Left kidney (tissue), 8 donors: ENCODE measurements at places on chromosomes 7 and 10. TPM values are rescaled to one million over a fixed set of nuclear protein-coding genes. Genes with fewer than 3 reads are reported as not detected.
A peak's percentile ranks its signal among the peaks of the same experiment; 100 is the strongest.

- no peak for DNase-seq
Measured at GRCh38 chr10:119714484-119714816, 11.4 kb upstream of the INPP5F start.

GRCh38 chr10:92486637-92487036 is 87.3 kb downstream of the IDE start:
- no peak for DNase-seq

- DNase-seq = no peak
Measured at GRCh38 chr7:115812794-115813193, 217.8 kb downstream of the TFEC start.

DNA sequence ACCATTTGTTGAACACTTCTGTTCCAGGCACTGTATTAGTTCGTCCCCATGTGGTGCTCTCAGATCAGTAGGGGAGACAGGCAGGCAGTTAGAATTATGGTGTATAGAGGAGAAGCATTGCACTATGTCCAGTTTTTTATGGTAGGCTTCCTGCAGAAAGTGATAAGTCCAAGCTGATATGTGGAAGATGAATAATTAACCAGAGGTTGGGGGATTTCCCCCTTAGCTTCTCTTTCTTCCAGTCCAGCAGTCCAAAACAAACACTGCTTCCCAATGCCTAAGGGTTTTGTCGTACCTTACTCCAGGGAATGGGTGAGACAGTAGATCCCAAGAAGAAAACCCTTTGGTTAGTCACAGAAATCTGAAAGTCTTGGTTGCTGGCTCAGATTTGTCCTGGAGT is 19.2 kb downstream of the HIF1AN start:
- no peak for DNase-seq

GRCh38 chr10:47301833-47302232 is 1.8 kb downstream of the GDF10 start:
- DNase-seq = no peak

- no peak for DNase-seq
Measured at GRCh38 chr7:98955992-98956391, 77.7 kb downstream of the TRRAP start.

- peak; percentile 17 for DNase-seq
Measured at GRCh38 chr10:83605783-83606630, 533.3 kb upstream of the GHITM start.

DNA sequence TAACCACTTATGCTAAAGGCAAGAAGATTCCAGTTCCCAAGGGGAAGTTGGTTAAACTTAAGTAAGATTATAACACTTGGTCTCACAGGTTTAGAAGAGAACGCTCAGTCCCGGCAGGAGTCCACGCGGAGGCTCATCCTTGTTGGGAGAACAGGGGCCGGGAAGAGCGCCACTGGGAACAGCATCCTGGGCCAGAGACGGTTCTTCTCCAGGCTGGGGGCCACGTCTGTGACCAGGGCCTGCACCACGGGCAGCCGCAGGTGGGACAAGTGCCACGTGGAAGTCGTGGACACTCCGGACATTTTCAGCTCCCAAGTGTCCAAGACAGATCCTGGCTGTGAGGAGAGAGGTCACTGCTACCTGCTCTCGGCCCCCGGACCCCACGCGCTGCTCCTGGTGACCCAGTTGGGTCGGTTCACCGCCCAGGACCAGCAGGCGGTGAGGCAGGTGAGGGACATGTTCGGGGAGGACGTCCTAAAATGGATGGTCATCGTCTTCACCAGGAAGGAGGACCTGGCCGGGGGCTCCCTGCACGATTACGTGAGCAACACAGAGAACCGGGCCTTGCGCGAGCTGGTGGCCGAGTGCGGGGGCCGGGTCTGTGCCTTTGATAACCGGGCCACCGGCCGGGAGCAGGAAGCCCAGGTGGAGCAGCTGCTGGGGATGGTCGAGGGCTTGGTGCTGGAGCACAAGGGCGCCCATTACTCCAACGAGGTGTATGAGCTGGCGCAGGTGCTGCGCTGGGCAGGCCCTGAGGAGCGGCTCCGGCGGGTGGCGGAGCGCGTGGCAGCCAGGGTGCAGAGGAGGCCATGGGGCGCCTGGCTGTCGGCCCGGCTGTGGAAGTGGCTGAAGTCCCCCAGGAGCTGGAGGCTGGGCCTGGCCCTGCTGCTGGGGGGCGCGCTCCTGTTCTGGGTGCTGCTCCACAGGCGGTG is 3.8 kb downstream of the GIMAP1 start:
- DNase-seq = no peak

DNA sequence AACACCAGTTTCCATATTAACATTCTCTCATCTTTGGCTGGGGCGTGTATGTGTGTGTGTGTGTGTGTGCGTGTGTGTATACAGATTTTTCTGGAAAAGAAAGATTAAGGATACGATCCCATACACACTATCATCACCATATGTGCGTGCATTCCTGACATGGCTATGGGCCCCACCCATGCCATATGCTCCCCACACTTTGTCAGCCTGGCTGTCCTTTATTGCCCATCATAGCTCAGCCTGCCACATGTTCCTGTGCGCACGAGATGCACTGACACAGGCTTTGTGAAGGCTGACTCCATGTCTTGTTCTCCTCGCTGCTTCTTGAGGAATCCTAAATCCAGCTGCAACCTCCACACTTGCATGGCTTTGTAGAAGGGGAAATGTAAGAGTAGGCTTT is 984.1 kb downstream of the LRMDA start:
- DNase-seq = no peak

DNA sequence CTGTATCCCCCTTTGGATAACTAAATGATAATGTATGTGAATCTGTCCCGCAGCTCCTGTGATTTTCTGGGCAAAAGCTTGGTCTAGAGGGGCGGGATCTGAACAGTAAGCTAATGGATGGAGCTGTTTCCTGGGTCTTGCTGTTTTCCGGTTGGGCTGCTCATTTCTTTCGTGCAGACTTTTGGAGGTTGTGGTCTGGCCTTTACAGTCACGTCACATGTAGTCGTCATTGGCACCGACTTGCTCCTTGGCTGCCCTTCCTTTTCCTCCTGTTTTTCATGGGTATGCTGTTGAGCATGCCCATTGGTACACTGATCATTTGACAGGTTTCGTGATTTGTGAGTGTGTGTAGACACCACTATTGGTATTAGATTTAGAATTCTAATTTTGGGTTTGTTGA is 2.0 kb downstream of the FBH1 start:
- DNase-seq = no peak

GRCh38 chr7:47493976-47494911 is 87.7 kb downstream of the TNS3 start:
- no peak for DNase-seq

DNA sequence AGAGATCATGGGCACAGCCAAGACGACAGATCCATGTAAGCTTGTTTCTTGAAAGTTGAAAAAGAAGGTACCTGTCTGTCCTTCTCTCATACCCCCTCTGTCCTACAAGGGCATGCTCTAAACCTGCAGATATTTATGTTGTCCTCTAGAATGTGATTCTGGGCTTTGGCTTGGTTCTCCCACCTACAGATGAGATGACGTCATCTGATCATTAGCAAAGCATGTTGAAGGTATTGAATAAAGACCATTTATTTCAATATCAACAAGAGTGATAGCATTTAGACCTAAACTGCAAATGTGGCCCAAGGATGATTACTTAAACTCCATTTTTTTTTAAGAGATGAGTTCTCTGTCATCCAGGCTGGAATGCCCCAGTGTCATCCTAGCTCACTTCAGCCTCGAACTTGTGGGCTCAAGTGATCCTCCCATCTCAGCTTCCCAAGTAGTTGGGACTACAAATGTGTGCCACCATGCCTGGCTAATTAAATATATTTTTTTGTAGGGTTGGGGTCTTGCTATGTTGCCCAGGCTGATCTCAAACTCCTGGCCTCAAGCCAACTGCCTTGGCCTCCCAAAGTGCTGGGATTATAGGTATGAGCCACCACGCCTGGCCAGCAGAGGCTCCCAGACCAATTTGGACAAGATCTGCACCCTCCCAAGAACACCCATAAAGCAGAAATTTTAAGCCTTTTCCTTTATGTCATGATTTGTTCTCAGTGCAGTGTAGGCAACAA is 184.2 kb downstream of the PRPF18 start:
- DNase-seq = no peak

- DNase-seq = no peak
Measured at GRCh38 chr7:1043552-1044188, 676 bp upstream of the GPR146 start.

GRCh38 chr10:121323443-121323842 is 274.8 kb downstream of the FGFR2 start:
- DNase-seq = no peak

GRCh38 chr7:114364151-114364550 is 50.5 kb upstream of the FOXP2 start:
- no peak for DNase-seq

DNA sequence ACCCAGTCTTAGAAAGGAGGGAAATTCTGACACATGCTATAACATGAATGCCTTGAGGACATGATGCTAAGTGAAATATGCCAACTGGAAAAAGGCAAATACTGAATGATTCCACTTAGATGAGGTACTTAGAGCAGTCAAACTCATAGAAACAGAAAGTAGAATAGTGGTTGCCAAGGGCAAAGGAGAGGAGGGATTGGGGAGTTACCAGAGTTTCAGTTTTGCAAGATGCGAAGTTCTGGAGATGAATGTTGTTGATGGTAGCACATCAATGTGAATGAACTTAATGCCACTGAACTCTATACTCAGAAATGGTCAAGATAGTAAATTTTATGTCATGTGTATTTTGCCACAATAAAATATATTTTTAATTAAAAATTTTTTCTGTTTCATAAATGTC is 38.9 kb downstream of the DRGX start:
- no peak for DNase-seq

- DNase-seq = no peak
Measured at GRCh38 chr7:16130111-16131110, 290.9 kb downstream of the CRPPA start.

DNA sequence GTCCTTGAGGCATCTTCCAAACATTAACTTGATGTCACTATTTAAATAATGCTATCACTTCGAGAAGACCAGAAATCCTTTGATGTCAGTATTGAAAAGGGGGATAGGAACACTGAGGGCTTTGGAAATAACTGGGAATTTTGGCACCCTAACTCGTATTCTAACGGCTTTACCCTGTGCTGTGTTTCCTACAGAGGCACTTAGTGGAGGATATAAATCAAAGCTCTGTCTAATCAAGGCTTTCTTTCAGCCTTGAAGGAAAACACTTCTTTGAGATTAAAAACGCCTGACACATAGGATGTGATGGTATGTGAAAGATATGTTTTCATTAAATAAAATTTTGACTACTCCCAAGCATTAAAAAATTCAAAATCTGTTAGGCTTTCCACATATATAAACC is 62.3 kb downstream of the CREB5 start:
- no peak for DNase-seq

DNA sequence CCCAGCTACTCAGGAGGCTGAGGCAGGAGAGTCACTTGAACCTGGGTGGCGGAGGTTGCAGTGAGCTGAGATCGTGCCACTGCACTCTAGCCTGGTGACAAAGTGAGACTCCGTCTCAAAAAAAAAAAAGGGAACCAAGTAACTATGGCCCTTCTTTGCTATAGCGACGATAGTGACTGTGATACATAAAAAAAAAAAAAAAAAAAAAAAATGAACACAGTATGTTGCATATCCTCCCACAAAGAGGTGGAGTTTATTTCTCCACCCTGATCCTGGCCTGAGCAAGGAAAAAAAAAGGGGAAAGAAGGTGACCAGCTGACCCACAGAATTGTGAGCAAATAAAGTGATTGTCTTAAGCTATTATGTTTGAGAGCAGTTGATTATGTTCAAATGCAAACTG is 42.3 kb upstream of the STEAP1B start:
- DNase-seq = no peak

- DNase-seq = no peak
Measured at GRCh38 chr7:159086301-159086925, 58.3 kb downstream of the VIPR2 start.

DNA sequence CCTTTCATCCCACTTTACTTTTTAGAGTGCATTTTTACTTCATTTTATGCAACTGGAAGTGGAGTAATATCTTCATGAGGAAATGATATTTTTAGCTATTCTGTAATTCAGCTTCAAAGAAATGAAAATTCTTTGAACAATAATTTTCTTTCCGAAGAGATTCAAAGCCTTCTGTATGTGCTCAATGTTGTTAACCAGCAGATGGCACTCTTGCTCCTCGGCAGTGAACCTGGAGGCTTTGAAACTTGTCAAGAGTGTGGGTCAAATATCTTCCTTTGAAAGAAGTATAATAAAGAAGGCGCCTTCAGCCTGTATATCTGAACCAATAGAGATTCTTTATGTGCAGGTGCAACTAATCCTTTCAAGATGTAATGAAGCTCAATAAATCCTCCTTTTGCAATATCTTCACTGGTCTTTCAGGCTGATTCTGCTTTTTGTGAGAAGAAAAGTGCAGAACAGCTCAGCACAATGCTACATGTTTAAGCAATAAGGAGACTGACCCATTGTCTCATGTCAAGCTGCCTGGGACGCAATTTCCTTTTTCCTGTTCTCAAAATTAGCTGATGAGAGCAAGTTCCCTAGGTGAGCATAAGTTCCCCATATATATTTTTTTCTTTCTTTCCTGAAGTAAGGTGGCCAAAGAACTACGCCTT is 258.4 kb downstream of the SEMA3A start:
- peak; percentile 75 for DNase-seq

DNA sequence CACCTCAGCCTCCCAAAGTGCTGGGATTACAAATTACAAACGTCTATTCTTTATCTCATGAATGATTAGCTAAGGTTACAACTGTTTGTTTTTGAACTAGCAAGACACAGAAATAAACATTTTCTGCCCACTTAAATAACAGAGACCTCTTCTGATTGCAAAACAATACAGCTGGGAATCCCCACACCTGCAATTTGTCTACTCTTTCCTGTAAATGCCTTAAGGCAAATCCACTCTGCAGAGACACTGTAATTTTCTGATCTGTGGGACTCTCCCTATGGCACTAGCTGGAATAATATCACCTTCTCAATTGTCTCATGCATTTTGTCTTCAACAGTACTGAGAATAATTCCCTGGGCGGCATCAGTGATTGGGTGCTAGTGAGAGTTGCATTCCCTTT is 149.3 kb upstream of the FAM3C start:
- no peak for DNase-seq

DNA sequence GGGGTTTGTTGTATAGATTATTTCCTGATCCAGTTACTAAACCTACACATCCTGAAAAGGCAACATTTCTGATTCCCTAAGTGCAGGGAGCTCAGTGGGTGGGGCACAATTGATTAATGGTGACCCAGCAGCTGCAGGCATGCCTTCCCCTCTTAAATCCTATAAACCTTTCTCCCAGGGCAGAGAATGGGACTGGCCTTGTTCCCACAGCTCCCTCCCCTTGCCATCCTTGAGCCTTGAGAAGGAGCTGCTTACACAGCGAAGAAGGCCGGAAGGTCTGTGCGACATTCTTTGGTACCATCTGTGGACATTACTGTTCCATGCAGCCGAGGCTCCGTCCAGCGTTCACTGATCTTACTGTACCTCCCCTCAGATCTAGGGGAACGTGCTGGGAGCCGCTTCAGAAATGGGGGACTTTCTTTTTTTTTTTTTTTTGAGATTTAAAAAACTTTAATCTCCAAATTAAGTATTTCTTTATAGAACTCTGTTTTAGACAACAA is 14.3 kb downstream of the KLF6 start:
- DNase-seq = no peak

The HYAL4 gene
- polyA plus RNA-seq = 0.86 TPM

The CLEC2L gene
- 0.68 TPM for polyA plus RNA-seq

The TET1 gene
- polyA plus RNA-seq = 12.7 TPM

The PALD1 gene
- 10.1 TPM for polyA plus RNA-seq

The PODXL gene
- polyA plus RNA-seq = 786 TPM

The EIF4EBP2 gene
- polyA plus RNA-seq = 101 TPM

The RBM20 gene
- polyA plus RNA-seq = 5.3 TPM

The FXYD4 gene
- not detected for polyA plus RNA-seq

The CH25H gene
- polyA plus RNA-seq = not detected

The ADAM12 gene
- polyA plus RNA-seq = 26.4 TPM

The CPEB3 gene
- polyA plus RNA-seq = 3.3 TPM

The CPA5 gene
- not detected for polyA plus RNA-seq

The PCLO gene
- polyA plus RNA-seq = 14.5 TPM

The HKDC1 gene
- 15.3 TPM for polyA plus RNA-seq
